ENCODE measurements at places on chromosomes 1 and 21.

DNA sequence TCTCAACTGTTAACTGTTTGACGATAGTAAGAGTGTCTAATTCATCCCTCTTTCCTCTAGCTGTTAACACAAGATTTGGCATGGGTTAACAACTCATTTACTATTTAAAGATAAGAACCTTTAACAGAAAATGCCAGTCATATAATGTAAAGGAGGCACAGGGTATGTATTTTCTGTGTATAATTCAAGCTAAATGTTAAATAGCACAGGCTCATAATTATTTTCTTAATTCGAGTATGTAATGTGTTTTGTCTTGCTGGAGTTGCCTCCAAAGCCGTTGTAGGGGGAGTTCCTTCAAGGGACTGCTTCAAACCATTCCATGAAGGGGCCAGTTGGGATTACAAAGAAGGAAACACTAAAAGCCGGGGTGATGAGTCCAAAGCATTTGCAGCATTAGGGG, 111.5 kb downstream of the NCAM2 start:
- DNase-seq = no peak

GRCh38 chr1:25461849-25462248, 31.2 kb downstream of the MACO1 start:
- no peak for DNase-seq

DNA sequence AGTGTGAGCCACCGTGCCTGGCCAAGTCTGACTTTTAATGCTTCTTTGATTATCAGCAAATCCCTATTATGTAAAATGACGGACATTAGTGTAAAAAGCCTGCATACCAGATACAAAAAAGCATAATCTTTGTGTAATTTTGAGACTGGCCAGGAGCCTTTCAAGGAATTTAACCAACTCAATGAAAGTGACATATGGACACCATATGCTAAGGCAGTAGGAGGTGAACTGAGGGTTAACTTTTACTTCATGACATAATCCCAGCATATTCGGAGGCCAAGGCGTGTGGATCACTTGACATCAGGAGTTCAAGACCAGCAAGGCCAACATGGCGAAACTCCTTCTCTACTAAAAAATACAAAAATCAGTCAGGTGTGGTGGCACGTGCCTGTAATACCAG, 94.6 kb downstream of the EIF4G3 start:
- no peak for DNase-seq

DNA sequence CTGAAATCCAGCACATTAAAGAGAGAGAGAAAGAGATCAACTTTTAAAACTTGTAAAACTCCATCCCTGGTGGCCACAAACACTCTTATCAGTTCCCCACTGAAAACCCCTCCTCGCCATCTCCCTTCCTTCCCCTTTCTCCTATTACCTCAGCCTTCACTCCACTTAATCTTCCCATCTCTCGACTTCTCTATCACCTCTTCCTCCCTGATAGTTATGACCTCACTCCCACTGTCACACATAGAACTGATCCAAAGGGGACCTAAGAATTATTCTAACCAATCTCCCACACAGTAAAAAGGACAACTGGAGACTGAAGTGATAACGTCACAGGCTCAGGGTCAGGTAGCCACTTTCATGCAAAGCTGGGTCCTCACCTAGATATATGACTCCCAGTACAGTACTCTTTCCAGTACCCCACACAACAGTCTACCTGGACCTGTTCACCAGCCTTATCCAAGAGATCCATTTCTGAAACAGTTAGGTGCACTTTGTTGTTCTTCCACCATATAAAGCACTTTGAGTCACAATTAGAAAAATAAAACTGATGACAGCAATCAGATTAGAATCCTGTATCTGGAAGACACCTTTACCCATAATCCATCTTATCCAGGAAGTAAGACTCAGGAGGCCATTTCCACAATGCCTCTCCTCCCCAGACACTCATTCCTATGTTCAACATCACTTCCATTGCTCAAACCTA, 324.8 kb downstream of the SMYD3 start:
- no peak for DNase-seq

DNA sequence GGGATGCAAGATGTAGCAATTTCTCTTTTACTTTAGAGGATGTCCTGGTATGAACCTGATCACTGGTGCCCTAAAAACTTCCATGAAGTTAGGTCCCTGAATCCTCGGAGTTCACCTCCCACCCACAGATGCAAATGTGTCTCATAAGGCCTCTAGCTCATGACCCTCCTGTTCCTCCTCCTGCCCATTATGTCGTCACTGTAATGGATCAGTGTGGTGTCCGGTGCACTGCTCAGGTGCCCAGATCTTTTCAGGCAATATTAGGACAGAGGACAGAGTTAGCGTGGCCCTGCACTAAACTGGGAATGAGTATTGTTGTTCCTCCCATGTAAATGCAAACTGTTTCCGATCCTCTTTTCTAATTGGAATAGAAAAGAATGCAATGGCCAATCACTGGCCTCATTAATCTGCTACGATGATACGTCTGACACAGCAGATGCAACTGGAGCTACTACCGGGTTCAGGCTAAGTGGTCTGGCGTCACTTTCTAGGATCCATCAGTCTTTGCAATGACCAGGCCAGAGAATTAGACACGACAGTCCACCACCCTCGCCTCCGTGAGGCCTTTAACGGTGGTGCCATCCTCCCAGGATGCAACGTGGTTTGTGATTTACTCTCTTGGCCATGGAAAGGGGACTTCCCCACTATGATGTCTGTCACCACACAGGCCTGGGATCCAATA, 3.4 kb upstream of the COL6A2 start:
- DNase-seq = no peak

DNA sequence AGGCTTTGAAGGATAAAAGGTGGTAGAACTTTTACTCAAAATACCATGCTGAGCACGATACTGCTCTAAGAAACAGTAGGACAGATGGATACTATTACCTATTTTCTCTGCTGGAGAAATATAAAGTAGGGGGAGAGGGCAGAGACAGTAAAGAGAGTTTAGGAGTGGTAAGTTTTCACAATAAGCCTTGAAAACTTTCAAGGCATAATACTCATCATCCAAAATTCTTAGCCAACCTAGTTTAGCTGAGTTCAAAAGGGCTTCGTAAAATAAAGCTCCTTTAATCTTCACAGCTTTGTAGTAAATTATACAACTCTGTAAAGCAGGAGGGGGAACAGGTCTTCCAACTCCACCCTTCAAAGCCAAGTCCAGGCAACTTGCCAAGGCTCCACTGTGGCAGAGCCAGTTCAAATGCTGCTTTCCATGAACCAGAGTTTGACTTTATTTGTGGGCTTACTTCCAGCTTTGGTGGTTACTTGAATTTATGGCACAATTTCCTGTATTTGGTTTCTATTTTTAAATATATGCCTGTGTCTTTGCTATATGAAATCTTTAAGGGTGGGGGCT, 15.5 kb downstream of the TEX38 start:
- peak; percentile 0 for DNase-seq

DNA sequence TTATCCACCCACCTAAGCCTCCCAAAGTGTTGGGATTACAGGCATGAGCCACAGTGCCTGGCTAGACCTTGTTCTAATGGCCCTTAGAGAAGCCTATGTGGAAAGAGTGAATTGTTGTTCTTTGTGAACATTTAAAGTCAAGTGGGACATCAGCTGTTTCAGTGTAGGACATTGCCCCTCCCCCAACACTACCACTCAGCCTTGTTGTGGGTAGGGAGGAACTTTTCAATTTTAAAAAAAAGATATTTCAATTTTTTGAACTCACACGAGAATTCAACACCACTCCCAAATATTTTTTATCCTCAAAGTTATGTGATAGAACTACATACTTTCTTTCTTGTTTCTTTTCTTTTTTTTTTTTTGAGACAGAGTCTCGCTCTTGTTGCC, 36.7 kb upstream of the TMEM222 start:
- no peak for DNase-seq

- no peak for DNase-seq
Measured at GRCh38 chr1:241627453-241628259, 12.5 kb downstream of the CHML start.

- no peak for DNase-seq
Measured at GRCh38 chr1:105492921-105493320, 1563.6 kb upstream of the PRMT6 start.

DNA sequence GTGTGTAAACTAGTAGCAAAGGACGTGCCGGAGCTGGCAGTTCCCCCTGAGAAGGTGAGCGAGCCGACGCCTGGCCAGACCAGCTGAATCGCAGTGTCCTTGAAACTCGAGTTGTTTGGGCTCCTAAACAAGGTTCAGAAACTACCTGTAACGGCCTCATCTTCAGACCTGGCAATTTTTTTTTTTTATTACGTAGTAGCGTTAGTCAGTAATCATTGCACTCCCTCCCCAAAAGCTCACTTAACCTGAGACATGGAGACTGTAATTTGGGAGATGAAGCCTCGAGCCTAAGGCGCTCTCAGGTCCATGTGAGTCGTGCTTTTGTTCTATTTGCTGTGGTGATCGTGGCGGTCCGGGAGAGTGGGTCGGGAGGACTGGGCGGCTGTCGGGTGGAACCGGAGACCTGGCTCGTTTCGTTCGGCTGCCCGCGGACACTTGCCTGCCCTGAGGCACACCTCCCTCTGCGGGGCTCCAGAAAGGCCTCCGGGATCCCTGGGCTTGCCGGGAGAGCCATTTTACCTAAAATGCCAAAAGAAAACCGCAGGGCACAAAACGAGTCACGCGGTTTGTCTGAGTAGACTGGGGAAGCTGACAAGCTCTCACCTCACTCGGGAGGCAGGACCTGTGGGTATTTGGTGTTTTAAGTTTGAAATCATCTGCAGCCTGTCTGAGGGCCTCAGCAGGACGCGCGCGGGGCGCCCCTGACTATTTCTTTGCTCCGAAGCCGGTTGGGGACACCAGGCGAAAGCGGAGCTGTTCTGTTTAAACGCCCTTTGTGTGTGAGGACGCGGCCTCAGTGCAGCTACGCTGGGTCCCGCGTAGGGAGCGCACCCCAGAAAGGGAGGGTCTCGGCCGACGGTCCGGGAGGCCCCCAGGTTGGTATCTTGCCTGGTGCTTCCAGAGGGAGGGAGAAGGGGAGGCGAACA, 722 bp downstream of the LHX8 start:
- no peak for DNase-seq

All from SHP77 treated with DMSO at 0.1 percent for 48 hours (cell line).